ENCODE measurements at places on chromosomes 1 and 21. TPM values are rescaled to one million over a fixed set of nuclear protein-coding genes. Genes with fewer than 3 reads are reported as not detected.

TFF2 gene
- total RNA-seq, result not detected

LGR6 gene
- not detected for total RNA-seq

PTPN22 gene
- not detected for total RNA-seq

PYHIN1 gene
- not detected for total RNA-seq

MRPL24 gene
- total RNA-seq, result 31.7 TPM

KLF17 gene
- total RNA-seq, result not detected

LRRC8B gene
- total RNA-seq, result 1.3 TPM

F3 gene
- 9.3 TPM for total RNA-seq
